ENCODE measurements at places on chromosomes 12 and 14.

- no peak for DNase-seq
Observed at GRCh38 chr12:54411391-54412241, 7.5 kb downstream of the ITGA5 start.

DNA sequence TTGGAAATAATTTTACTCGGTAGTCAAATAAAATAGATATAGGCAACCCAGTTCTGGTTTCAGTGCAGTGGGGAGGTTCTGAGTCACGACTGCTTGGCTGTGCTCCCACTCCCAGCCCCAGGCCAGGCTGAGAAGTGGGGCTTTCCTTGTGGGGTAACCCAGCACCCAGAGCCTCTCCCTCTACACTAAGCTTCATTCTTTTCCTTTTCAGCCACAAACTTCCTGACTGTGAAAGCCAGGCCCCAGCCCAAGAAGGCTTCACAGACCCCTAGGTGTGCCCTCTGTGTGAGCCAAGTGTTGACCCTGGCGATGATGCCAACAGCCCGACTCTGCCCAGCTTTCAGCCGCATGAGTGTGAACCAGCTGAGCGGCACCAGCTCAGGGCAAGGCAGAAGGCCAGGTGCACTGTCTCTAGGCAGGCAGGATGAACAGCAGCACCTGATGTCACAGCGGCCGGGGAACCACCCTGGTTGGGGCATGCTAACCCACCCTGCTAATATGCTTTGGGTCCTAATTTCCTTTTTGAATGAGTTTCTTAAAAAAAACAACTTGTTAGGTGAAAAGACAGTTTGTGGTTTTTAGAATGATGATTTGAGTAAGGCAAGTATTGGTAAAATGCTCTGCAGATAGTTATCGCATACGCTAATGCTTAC lies 42.2 kb upstream of the ATP23 start:
- DNase-seq = peak; percentile 50

- no peak for DNase-seq
Observed at GRCh38 chr14:91292491-91292890, 48.0 kb upstream of the GPR68 start.

- DNase-seq = no peak
Observed at GRCh38 chr12:2834581-2835491, at the start of gene NRIP2. Gene NRIP2 (minus strand): TSS chr12:2835035. CDS start chr12:2834983, 52 bp downstream.

DNA sequence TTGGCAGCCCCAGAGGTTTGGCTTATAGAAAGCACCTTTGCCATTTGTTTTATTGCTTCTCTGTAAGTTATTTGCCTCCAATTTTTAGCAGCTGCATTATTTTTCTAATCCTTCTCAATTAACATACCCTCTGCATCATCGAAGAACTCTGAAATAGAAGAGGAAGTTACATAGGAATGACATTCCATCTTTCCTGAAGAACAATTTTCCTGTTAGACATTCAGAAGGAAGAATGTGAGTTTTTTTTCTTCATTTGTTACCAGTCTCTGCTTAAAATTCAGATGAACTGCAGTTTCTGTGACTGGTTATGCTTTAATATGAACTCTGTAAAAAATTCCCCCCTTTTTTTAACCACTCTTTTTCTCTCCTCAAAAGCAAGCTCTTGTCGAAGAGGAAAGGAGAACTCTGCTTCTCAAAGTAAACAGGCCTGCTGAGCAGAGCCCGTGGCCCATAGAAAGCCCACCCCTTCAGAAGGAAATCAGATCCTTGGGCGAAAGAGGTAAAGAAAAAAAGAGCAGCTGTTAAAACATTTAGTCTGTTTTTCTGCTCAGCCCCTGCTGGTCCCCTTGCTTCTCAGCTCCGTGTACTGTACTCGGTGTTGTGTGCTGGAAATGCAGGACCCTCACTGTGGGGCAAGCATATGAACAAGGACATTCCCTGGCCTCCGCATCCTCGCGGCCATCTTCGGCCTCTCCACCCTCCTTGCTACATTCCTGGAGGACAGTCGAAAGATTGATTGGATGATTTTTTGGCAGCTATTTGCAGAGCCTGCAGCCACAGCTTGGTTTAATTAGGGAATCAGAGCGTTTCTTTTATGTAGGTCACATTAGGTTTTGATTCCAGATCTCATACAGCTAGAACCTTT lies 164.4 kb upstream of the LRIG3 start:
- no peak for DNase-seq

DNA sequence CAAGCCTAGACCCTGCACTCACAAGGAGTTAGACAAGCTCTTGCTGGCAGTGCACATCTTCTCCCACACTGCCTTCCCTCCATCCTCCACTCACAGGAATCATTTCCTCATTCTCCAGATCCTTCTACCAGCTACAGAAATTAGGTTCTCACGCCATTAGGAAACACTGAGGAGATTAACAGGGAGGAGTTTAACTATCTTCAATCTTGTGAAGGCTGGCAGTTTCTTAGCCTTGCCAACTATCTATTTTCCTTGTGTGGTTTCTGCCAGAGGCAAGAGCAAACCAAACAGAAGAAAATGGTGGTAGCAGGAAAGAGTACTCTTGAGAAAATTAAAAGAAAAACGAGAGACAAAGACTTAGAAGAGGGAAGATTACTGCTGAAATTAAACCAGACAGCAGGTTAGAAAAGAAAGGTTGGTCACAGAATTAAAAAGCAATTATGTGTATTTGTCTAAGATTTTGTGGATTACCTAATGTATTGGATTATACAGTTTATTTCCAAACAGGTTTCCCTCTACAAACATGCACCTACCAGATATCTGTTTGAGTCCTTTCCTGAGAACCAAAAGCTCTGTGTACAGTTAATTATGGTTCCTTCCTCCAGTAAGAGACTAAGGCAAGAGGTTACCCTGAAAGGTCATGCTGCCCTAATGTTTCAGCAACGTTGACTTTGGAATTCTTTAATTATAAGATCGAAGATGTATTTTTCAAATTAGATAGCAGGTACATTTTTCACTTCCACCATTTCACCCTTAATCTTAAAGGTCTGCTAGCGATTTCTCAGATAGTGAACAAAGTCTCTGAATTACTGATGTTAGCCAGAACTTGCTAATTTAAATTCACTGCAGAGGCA lies 5.0 kb downstream of the RERG start:
- DNase-seq = no peak
